Mucosa of gallbladder (tissue), 1 donor: ENCODE measurements at places on chromosomes 3 and 15.

- DNase-seq, result no peak
Observed at GRCh38 chr3:106457281-106458180, 588.7 kb upstream of the CBLB start.

GRCh38 chr3:24272408-24272807 is 222.2 kb downstream of the THRB start:
- no peak for DNase-seq

GRCh38 chr3:140170612-140171011 is 235.6 kb downstream of the CLSTN2 start:
- no peak for DNase-seq

GRCh38 chr3:40915346-40915865 is 283.9 kb upstream of the CTNNB1 start:
- DNase-seq, result no peak

DNA sequence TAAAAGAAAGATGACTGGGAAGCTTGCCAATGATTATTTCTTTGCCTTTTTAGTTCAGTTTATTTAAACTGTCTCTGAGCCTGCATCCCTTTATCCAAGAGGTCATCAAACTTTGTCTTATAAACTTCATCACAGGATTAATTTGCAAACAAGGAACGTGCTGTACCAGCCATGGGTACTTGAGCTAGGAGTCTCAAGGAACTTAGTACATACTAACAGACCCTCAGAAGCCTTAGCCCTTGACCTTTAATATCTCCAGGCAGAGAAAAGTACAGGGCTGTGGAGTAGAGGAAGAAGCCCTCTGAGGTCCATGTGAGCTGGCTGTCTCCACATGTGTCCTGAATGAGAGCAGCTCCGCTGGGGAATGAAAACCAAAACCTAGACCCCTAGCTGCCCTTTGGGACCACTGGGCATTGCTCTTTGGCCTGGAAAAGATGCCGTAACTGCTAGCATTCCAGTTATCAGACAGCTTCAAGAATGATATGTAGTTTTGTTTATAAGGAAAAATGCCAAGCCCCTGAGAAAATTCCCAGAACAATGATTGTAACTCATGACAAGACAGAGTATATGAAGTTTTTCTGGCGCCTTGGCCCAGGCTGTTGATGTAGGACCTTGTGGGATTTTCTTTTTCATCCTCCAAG is 92.1 kb downstream of the ASB7 start:
- DNase-seq, result no peak

DNA sequence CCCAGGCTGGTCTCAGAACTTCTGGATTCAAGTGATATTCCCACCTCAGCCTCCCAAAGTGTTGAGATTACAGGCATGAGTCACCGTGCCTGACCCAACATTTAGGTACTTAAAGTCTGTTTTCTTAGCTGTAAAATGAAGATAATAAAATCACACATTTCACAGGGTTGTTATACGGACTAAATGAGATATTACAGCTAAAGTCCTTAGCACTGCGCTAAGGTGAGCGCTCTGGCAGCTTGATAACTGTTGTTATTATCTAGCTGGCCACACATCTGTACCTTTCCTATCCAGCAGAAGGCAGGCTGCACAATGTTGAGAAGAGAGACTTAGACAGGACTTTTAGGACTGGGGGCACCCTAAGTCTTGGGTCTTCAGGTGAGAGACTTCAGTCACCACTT is 2.7 kb upstream of the LIPH start:
- no peak for DNase-seq

- DNase-seq, result no peak
Observed at GRCh38 chr15:49199666-49200065, 29.6 kb downstream of the GALK2 start.
